ENCODE measurements at places on chromosomes 4 and X.

DNA sequence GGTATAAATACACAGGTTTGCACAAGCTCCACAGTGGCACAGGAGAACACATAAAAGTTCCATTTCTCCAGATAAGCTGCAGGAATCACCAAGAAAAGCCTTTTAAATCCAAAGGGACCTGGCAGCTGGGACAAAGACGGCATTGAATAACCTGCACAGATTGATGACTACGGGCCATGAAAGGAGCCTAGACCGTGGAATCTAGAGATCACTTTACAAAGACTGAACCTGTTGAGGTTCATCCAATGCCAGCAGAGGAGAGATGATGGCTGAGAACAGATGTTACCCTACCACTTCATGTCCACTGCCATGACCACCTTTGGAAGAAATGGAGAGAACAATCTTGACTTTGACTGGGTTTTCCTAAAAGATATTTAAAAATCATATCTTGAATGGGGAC lies 88.7 kb downstream of the PRSS12 start:
- no peak for ATAC-seq

DNA sequence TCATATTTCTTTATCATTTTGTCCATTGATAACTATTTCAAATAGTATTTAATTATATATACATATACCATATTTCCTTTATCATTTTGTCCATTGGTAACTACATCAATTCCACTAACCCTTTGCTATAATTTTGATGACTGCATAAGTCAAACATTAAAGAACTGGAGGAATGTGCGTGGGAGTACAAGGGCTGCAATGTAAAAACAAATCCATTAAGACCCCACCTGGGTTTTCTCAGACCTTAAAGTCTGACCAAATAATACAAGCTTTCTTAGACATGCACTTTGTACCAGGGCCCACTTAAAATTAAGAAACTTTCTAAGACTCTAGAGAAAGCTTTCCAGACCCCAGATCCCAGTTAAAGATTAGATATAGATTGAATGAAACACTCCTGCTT lies 1622.4 kb upstream of the PCDH10 start:
- no peak for ATAC-seq

GRCh38 chr4:56655627-56656345 lies 25.3 kb downstream of the HOPX start:
- ATAC-seq, result peak; percentile 71

DNA sequence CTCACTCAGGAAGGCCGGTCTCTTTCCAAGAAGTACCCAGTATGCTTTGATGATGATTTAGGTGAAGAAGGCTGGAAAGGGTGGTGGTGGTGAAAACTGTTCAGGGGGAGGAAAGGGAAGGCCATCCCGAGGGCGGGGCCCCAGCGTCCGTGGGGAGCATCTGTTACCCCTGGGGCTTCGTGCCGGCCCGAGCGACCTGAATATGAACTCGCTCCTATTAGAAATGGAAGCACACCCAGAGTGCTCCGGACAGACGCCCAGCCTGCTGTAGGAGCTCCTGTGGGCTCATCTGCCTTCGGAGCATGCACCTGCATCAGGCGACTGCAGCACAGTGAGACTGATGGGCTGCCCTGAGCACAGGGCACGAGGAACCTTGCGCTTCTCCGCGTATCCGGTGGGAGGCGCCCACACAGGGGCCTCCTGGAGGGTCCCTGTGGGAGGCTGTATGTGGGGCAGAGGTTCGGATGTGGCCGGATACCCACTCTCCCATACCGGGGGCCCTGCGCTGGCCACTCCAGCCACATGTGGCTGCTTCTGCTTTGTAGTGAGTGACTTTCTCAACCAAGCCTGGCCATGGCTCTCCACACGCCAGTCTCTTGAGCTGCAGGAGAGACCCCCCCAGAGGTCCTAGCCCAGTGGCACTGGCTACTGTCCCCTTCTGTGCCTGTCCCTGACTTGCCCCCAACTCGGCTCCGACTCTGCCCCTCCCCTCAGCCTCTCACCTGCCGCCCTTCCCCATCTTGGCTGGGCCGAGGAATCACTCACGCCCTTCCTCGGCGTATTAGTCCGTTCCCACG lies 36.7 kb downstream of the FGFRL1 start:
- ATAC-seq, result no peak

DNA sequence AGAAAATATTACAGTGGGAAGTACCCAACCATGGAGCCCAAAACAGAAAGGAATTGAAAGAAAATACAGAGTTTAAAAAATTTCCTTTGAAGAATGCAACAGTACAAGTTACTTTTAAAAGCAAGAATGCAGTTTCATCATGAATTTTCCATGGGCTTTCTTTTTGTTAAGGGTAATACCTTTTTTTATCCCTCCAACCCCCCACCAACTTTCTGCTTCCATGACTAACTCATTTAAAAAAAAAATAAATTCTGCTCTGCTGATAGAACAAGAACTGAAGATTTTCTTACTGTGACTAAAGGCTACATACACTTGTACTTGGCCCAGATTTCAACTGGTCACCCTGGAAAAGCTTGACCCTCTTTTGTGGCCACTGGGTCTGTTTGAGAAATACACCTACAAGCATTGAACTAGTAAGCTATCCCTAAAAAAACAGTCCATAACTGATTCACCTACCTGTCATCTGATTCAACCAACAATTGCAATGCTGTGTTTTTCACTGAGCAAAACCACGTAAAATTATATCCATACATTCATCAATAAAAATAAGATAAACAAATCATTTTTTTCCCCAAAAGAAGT lies 214.2 kb downstream of the NSUN7 start:
- ATAC-seq, result no peak

GRCh38 chr4:169765835-169766234 lies 8.1 kb upstream of the HPF1 start:
- ATAC-seq, result peak; percentile 97

DNA sequence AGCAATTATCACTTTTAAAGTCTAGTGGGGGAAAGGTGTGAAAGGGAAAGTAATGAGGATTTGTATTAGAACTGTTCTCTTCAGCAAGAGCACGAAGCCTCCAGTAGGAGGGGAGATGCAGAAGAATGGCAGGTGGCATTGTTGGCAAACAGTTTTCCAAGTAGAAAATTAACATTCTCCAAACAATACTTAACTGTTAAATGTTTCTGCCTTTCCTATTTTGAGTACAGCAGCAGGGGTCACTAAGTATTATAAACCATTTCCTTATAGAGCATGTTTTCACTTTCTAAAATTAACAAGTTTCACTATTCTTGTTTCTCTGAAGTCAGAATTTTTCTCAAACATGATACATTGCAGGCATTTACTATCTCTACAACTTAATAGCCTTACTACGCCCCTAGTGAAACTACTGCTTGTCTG lies 58.7 kb downstream of the LEF1 start:
- no peak for ATAC-seq

DNA sequence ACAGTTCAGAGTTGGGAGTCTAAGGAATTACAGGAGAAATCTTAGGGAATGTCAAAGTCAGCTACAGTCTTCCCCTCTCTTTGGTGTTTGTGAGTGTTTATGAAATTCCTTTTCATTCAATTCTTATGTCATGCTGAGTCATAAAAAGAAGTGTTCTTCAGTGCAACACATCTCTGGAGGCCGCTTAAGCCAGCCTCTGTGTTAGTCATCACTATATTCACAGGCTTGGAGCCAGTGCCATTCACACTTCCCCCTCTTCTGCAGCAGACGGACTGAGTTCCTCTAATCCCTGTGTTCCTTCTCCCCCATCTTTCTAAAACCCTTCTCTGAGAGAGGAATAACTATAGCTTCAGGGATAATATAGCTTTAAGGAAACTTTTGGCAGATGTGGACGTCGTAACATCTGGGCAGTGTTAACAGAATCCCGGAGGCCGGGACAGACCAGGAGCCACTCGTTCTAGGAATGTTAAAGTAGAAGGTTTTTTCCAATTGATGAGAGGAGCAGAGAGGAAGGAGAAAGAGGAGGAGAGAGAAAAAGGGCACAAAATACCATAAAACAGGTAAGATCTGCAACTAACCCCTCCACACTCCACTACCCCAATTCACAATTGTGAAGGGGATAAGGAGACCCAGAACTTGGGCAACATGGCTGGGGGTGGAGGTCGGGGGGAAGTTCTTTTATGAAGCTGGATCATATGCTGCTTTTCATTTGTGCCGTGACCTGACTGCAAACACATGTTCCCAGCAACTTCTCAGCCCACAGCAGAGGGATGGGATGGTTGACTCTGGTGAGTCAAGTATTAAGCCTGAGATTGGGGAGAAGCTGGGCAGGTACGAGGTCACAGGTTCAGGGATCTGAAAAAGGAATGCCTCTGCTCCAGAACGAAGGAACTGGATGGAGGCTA lies at the start of gene SRPX2:
Gene SRPX2 (plus strand): TSS at position 244 of the 905 bp plus-strand sequence. CDS start 2,124 bp downstream, outside the sequence.
- ATAC-seq, result peak; percentile 96

- no peak for ATAC-seq
Measured at GRCh38 chr4:128684016-128684415, 125.5 kb upstream of the JADE1 start.

DNA sequence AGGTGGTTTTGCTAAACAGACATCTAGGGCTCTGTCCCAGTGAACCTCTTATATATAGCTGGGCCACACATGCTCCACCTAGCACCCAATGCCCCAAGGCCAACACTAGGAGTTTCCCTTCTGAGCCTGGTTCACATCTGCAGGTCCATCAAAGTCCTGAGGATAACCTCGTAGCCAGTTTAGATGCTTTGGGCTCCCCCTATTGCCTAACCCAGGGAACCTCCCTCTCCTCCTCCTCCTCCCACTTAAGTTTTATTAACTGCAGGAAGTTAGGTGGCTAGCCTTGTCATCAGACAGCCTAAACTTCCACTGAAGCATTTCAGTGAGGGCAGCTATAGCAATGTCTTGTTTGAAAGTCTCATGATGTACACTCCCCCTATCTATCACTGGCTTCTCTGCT lies 88.0 kb downstream of the GUCY2F start:
- no peak for ATAC-seq

GRCh38 chr4:183327827-183328226 lies 5.6 kb upstream of the CLDN24 start:
- ATAC-seq, result no peak

GRCh38 chrX:73214426-73215094 lies at the start of gene NAP1L2:
NAP1L2 (minus strand) TSS chrX:73214851; CDS start chrX:73214492, 359 bp downstream.
- peak; percentile 90 for ATAC-seq

GRCh38 chr4:128481752-128482480 lies 194.3 kb upstream of the PGRMC2 start:
- no peak for ATAC-seq
